ENCODE measurements at places on chromosomes 5 and 9.
A peak's percentile ranks its signal among the peaks of the same experiment; 100 is the strongest.

DNA sequence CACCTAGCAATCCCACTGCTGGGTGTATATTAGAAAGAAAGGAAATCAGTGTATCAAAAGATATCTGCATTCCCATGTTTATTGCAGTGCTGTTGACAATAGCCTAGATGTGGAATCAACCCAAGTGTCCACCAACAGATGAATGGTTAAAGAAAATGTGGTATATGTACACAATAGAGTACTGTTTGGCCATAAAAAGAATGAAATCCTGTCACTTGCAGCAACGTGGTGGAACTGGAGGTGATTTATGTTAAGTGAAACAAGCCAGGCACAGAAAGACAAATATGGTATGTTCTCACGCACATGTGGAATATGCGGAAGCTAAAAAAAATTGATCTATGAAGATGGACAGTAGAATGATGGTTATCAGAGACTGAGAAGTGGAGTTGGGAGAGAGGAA lies 221.6 kb upstream of the DAP start:
- no peak for DNase-seq

DNA sequence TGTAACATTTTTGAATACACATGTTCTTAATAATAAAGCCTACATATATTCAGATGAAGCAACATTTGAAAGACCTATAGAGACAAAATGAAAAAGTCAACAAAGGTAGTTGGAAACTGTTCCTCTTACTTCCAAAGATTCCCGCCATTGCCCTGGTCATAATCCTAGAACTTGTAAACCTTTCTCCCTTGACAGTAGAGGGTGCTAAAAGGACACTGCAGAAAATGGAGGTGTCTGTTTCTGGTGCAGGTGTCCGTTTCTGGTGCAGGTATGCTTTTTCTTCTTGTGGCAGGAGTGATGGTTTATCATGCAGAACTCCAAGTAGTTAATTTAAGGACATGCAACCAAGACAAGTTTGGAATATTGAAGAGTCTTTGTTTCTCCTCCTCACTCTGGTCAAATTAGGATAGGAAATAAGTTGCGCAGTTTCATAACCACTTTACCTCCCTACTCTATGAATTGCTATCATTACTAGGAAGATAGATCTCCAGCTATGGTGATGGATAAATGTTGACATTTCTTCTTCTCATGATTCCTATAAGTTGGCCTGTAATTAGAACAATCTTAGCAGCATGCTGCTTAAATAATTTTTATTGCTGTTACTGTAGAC lies 56.0 kb upstream of the FAM174A start:
- DNase-seq = no peak

- DNase-seq = no peak
Measured at GRCh38 chr5:170154297-170154696, 48.6 kb downstream of the FOXI1 start.

- DNase-seq = no peak
Measured at GRCh38 chr5:147601652-147602051, 91.8 kb upstream of the DPYSL3 start.

DNA sequence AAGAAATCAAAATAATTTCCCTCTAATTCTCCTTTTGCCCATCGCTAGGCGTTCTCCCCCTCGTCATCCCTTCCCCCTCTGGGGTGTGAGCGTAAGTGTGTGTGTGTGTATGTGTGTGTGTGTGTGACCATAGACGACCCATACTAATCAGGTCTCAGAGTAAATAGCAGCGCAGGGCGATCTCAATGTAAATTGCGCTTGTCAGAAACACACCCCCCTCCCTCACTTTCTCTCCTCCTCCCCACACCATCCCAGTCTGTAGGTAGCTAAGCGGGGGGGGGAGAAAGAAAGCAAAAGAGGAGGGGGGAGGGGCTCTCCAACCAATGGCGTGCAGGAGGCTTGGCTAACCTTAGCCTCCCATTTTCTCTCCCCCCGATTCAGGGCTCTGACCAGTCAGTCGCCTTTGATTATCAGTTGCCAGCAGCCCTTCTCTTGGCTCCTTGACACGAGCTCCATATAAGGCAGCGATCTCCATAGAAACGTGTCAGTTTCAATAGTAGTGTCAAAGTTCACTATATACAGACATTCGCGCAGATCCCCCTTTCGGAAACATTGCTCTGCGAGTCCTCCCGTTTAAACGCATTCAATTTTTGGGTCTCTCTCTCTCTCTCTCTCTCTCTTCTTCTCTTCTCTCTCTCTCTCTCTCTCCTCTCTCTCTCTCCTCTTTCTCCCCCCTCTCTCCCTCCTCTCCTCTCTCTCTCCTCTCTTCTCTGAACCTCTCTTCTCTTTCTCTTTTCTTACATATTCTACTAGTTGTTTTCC lies at the start of gene NR2F1:
NR2F1 (plus strand) TSS at position 546 of the 762 bp plus-strand sequence. CDS start 1,802 bp downstream, outside the sequence.
- peak; percentile 90 for DNase-seq

GRCh38 chr9:32941701-32942100 lies 59.7 kb downstream of the APTX start:
- DNase-seq = no peak

GRCh38 chr5:61332851-61333320 lies 828 bp downstream of the ZSWIM6 start:
- peak; percentile 35 for DNase-seq

- peak; percentile 2 for DNase-seq
Measured at GRCh38 chr5:59660737-59661136, 232.8 kb downstream of the PDE4D start.

- no peak for DNase-seq
Measured at GRCh38 chr5:76617675-76618074, 5.5 kb downstream of the F2RL2 start.
